ENCODE measurements at places on chromosomes 11 and 22.
A peak's percentile ranks its signal among the peaks of the same experiment; 100 is the strongest.

- no peak for DNase-seq
These were observed 15.0 kb downstream of the SMIM38 start for GRCh38 chr11:69170704-69171103.

DNA sequence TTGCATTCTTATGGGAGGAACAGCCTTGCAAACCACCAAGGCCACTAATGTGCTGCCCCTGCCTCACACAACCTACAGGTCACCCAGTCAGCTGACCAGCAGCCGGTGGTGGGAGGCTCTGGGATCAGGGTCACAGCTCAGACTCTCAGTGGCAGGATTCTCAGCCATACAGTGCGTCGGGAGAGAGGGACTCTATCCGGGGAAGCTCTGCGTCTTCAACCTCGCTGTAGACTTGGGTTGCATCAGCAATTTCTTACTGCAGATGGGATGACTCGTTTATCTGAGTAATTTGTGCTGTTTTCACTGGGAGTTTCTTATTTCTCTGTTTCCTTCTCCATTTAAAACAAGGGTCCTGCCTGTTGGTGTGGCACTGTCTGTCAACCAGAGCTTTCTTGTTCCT is 257.7 kb downstream of the TBC1D22A start:
- no peak for DNase-seq

DNA sequence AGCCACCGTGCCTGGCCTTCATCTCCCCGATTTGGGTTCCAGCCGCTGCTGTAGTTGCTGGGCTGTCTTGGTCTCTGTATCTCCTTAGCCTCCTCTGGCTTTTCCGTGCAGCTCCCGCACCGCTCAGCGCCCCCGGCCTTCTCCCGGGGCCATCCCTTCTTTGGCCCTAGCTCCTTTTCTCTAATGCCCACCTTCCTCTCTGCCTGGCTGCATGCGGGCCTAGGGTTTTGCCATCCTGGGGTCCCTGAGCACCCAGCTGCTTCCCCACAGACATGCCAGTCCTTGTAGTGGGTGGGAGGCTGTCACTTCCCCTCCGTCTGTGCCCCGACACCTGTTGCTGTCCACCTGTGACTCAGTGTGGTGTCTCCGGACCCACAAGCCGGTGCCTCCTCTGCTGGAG is 36.4 kb downstream of the KCNJ4 start:
- peak; percentile 0 for DNase-seq

DNA sequence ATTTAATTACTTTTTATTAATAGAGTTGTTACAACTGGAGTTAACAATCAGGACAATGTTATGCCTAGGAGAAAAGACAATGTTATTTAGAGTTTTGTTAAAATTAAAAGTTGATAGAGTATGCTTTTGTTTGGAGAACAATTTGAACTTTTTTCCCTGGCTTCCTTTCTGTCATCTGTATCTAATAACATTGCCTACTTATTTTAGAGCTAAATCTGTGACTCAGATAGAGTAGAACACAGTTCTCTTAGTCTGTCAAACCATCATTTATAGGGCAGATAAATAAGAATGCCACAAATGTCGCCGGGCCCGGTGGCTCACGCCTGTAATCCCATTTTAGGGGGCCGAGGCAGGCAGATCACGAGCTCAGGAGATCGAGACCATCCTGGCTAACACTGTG is 28.9 kb upstream of the YAP1 start:
- no peak for DNase-seq

GRCh38 chr11:39036021-39036420 is 2423.4 kb downstream of the LRRC4C start:
- DNase-seq, result no peak

- DNase-seq, result peak; percentile 15
These were observed 10.1 kb upstream of the NEAT1 start for GRCh38 chr11:65412271-65413076.

DNA sequence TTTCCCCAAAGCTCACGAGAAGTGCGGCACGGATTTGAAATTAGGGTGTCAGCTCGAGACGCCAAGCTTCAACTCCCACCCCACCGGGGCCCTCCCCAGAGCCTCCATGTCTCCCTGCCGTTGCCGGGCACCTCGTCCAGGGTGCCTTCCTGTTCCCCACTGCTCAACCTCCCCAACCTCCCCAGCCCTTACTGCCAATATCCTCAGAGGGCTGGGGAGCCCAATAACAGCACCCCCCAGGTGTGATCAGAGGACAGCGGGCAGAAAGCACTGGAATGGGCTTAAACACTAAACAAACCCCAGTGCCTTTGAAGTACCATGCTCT is 1336.4 kb downstream of the TBC1D22A start:
- no peak for DNase-seq

DNA sequence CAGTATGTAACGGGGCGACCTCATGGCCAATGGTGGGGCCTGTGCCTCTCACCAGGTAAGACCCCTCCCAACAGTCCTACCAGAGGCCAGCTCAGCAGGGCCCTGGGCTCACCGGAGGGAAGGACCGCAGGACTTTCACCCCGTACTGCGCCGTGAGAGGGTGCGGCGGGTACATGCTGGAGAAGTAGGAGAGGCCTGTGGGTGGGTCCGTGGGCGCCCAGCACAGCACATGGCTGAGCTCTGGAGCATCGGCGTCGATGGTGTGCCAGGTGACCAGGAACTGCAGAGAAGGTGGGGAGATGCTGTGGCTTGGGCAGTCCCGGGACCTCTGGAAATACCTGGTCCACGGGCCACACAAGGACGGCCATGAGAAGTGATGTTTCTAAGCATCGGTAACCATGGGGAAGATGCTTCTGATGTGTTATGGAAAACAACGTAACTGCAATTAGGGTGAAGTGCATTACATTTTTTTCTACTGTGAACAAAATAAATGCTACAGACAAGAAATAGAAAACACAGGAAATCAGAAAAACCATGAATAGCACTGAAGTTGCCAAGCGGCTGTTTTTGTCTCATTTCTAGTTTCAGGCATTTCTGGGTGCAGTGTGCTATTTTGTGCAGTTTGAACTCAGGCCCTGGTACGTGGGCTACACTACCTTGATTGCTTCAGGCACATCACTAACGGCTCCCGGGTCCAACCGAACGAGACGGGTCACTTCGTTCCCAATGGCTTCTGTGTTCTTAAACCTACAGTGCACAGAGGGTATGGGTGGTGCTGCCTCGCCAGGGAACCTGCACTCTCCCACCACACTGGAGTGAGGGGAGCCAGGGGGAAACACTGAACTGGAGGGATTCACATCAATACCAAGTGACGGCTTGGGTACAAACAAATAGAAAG is 46.5 kb upstream of the SERPIND1 start:
- DNase-seq, result no peak

GRCh38 chr22:46443850-46444389 is 93.5 kb downstream of the CELSR1 start:
- no peak for DNase-seq

- no peak for DNase-seq
These were observed 258.9 kb downstream of the DYNC2H1 start for GRCh38 chr11:103368145-103368544.

- no peak for DNase-seq
These were observed 489.9 kb upstream of the RAG2 start for GRCh38 chr11:37087650-37088572.

DNA sequence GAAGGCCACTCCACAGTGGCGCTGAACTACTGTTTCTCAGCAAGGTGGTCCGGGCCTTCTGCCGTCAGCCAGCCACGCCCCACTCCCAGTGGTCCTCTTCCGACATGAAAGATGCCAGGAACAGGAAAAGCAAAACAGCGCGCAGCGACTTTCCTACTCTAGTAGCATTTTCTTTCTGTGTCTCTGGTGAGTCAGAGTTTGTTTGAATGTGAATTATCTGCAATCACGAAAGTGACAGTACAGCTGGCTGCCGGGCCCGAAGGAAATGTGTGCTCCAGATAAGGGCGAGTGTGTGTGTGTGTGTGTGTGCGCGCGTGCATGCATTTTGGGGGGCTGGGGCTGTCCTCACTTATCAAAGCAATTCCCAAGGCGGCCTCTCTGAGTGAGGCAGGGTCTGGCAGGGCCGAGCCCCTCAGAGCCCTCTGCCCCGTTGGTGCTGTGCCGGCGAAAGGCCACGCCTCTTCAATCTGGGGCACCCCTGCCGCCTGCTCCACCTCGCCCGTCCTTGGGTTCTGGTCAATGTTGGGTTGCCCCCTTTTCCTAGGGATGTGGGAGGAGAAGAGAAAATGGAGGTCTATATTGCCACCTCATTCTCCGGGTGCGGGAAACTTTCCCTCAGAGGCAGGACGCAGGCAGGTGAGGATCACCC is 288.5 kb downstream of the KIRREL3 start:
- no peak for DNase-seq

DNA sequence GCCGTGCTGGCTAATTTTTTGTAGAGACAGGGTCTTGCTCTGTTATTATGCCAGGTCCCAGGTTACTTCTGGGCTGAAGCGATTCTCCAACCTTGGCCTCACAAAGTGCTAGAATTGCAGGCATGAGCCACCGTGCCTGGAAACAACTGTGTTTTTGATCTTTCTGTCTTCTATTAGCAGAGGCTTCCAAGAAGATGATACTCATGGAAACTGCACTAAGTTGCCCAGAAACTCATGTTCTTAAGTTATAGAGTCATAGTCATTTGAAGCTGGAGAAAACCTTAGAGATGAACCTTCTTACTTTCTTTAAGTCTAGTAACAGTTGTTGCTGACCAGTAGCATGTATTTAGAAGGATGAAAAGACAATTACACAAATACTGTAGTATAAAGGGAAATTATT is 37.1 kb upstream of the HSPA8 start:
- no peak for DNase-seq

GRCh38 chr22:20464096-20464614 is 26.5 kb upstream of the SCARF2 start:
- DNase-seq, result peak; percentile 72

- no peak for DNase-seq
These were observed 426.4 kb downstream of the AASDHPPT start for GRCh38 chr11:106503901-106504300.

Measured in CD4-positive, alpha-beta T cell treated with Interleukin-15 for 1 hour (primary cell).